ENCODE measurements at places on chromosomes 7 and 10.

GRCh38 chr10:121449482-121449924 lies 148.7 kb downstream of the FGFR2 start:
- DNase-seq = no peak

DNA sequence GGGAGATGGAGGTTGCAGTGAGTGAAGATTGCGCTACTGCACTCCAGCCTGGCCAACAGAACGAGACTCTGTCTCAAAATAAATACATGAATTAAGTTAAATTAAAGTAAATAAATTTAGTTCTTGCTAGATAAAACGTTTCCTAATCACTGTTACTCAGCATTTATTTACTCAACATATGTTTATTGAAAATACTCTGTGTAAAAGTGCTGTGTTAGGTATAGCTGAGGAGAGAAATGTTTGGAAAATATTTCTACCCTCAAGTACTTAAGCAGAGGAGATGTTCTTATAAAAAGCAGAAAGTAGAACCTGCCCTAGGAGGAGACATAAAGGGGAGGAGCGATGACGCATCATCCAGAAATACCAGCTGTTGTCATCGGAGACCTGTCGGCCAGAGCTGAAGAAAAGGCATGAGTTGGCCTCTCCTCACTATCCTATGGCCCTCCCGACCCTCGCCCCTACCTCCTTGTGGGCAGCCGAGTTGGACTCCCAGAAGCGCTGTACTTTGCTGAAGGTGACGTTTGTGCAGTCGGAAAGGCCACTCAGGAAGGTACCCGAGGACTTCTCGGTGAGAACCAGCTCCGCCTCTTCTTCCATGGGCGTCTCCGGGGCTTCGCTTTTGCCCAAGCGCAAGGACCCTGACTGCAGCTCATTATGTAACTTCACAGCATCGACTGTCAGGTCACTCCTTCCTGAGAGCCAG lies 1.1 kb downstream of the RRP12 start:
- DNase-seq = peak; percentile 23

GRCh38 chr7:134782121-134782623 lies 2.7 kb downstream of the CALD1 start:
- no peak for DNase-seq

- DNase-seq = no peak
Observed at GRCh38 chr7:98200364-98200763, 10.9 kb upstream of the BHLHA15 start.

All from stimulated activated CD4-positive, alpha-beta T cell treated with anti-CD3 and anti-CD28 coated beads, Interleukin-4, amount 100 ng/mL, for 1 hour (primary cell).